MV-4-11 (cell line): ENCODE measurements at places on chromosomes 1 and 21.

DNA sequence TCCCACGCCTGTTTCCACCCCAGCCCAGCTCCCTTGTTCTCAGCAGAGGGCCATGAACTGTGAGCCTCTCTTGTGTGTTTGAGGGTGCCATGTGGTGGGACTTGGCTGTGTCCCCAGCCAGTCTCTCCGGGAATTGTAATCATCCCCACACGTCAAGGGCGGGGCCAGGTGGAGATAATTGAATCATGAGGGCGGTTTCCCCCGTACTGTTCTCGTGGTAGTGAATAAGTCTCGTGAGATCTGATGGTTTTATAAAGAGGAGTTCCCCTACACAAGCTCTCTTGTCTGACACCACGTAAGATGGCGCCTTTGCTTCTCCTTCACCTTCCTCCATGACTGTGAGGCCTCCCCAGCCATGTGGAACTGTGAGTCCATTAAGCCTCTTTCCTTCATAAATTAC is 57.2 kb upstream of the COL6A2 start:
- DNase-seq: no peak

DNA sequence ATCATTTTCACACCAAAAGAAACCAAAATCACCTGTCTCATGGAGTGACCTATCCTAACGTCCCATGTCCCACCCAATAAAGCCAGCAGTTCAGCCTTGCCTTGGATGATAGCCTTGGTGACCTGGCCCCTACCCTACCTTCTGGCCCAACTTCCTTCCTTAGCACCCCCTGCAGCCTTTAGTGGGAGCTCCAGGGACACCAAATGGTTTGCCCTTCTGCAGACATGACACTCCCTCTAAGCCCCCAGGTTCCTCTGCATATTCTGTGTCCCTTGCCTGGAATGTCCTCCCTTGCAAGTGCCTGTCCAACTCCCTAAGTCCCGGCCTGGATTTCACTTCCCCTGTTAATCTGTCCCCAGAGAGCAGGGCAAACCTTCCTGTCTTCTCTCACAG is 2.2 kb downstream of the SLFNL1 start:
- no peak for DNase-seq

DNA sequence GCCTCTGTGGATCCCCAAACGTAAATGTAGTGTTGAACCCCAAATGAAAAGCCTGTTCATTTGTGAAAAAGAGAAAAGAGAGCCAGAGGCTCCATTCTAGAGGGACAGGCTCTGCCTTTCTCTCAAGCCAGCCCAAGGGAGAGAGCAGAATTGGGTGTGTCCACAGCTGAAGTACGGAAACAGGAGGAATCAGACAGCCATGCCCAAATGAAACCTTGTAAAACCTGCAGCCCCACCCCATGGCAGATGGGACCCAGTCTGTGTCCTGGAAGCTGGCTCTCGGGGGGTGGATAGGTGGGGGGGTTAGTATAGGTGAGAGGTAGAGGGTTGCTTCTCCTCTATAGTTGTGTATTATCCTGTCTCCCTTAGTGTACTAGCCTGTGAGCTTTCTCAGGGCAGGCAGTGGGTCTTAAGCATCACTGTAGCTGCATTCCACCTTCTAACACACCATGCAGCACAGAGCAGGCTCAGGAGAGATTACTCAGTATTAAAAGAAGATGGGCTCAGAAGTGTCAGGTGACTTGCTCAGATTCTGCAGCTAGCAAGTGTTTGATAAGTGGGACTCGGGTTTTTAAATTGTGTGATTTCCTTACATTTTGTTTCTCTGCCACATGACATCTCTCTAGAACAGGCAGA is 67.4 kb upstream of the SIPA1L2 start:
- no peak for DNase-seq

GRCh38 chr1:20291645-20292084 is 990 bp downstream of the VWA5B1 start:
- no peak for DNase-seq

GRCh38 chr1:230351514-230351913 is 74.6 kb downstream of the PGBD5 start:
- no peak for DNase-seq

GRCh38 chr1:30820299-30820698 is 62.7 kb upstream of the LAPTM5 start:
- DNase-seq: no peak

DNA sequence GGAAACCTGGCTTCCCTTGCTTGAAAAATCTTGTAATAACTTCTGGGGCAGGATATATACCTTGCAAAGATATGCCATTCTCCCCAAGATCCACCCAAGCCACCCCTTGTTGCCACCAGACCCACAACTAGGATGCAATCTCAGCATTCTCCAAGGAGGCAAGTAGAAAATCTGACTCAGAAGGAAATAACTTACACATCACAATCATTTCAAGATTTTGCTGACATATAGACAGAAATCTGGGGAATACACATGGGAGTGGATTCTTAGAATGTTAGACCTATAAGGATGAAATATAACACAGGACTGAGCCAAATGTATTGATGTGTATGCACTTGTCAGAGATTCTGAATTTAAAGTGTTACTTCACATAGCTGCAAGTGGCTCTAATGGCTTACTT is 14.8 kb upstream of the ZDHHC18 start:
- no peak for DNase-seq

- no peak for DNase-seq
Measured at GRCh38 chr21:46029186-46029924, 47.8 kb downstream of the COL6A1 start.

DNA sequence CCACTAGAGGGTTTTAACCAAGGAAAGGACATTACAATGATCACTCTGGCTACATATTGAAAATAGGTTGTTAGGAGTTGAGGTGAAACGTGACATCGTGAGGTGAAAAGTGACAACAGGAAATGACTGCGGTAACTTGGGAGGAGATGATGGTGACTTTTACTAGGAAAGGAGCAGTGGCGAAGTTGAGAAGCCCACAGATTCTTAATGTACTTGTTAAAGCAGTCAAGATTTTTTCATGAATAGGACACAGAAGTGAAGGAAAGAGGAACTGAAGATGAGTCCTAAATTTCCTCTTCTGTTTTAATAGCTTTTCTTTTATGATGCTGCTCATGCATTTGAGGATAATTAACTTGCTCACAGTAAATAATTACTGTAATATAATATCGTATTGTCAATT is 59.5 kb downstream of the OMA1 start:
- DNase-seq: peak; percentile 57

DNA sequence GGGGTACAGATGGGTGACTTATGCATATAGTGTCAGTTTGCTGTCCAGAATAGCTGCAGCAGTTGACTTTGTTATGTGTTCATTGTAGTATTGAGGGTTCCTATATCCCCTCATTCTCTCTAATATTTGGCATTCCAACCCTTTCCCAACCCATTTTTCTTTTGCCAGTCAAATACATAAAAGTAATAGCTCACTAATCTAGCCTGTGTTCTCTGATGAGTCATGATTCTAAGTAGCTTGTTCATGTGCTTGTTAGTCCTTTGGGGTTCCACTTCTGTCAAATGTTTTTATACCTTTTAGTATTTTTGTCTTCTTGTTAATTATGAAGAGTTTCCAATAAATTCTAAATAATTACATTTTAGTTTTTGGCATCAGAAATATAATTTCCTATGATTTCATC is 99.2 kb upstream of the MROH9 start:
- no peak for DNase-seq

- no peak for DNase-seq
Measured at GRCh38 chr1:44545961-44546360, 128.3 kb downstream of the TMEM53 start.

DNA sequence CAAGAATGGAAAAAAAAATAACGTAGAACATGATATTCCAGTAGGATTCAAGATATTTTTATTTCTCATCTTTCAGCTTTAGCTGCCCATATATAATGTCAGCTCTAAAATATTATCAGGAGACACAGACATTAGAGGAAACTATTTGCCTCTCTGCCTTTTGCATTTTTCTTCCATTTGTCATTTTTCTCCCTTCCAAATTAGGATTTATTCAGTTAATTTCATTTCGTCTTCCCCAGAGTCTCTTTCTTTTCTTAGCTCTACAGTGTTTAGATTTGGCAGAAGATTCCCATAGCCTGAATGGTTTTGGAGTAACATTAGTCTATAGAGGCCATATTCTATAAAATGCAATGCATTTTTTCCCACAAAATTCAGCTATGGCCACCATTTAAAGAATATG is 5.1 kb upstream of the ENAH start:
- no peak for DNase-seq

DNA sequence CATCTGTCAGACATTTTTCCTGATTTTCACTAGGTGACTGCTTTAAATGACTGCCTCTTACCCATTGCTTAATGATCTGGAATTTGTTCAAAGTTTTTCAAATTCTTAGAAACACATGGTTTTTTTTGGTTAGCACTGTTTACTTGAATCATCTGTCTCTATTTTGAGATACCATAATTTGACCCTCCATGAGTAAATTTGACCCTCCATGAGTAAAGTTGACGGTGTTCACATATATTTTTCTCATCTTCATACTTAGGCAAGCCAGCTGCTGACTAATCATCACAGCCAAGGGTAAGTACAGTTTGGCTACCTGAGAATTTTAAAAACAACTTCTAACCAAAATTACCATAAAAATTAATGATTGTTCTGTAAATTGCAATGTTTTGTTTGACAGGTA is 586.5 kb downstream of the PTBP2 start:
- DNase-seq: no peak

DNA sequence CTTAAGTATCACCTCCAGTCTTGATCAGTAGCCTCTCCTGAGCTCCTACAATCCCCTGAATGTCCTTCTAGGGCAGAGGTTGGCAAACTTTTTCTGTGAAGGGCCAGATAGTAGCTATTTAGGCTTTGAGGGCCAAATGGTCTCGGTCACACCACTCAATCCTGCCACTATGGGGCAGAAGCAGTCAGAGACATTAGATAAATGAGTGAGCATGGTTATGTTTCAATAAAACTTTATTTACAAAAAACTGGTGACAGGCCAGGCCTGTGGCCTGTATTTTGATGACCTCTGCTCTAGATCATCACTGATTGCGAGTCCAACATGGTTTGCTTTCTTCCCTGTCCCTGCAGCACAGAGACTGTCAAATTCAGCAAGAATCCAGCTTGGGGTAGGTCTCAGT is 36.3 kb downstream of the LRP8 start:
- DNase-seq: no peak

- DNase-seq: peak; percentile 59
Measured at GRCh38 chr1:206723805-206724472, 39.2 kb downstream of the MAPKAPK2 start.

- no peak for DNase-seq
Measured at GRCh38 chr1:70517444-70517843, 106.4 kb downstream of the CTH start.
